Activated naive CD4-positive, alpha-beta T cell treated with anti-CD3 and anti-CD28 coated beads for 36 hours (primary cell): ENCODE measurements at places on chromosomes 6 and 20. TPM values are rescaled to one million over a fixed set of nuclear protein-coding genes. Genes with fewer than 3 reads are reported as not detected.

MUC21 gene
- total RNA-seq: not detected

ZNF311 gene
- total RNA-seq: 0.69 TPM

NR2E1 gene
- total RNA-seq: not detected

STXBP5 gene
- 9.4 TPM for total RNA-seq

TMEM74B gene
- 0.17 TPM for total RNA-seq

MICB gene
- 21.4 TPM for total RNA-seq

DSTN gene
- 68.9 TPM for total RNA-seq

IP6K3 gene
- not detected for total RNA-seq

FOXC1 gene
- not detected for total RNA-seq

ABHD16B gene
- total RNA-seq: not detected

SAPCD1 gene
- 9.8 TPM for total RNA-seq

SYNDIG1 gene
- not detected for total RNA-seq

BPIFA1 gene
- not detected for total RNA-seq

ULBP2 gene
- 0.69 TPM for total RNA-seq

BEND6 gene
- not detected for total RNA-seq

OLIG3 gene
- not detected for total RNA-seq

KCNQ5 gene
- total RNA-seq: 12.0 TPM

ASIP gene
- total RNA-seq: not detected

DEFB124 gene
- not detected for total RNA-seq

MAFB gene
- total RNA-seq: not detected

SPDEF gene
- 0.35 TPM for total RNA-seq

POLR3F gene
- total RNA-seq: 7.0 TPM

LTB gene
- total RNA-seq: 50.5 TPM

SLC35D3 gene
- not detected for total RNA-seq

SLC52A3 gene
- total RNA-seq: not detected

APOBEC2 gene
- not detected for total RNA-seq

LBP gene
- total RNA-seq: not detected

MOXD1 gene
- total RNA-seq: not detected

HLA-DQA1 gene
- 0.81 TPM for total RNA-seq

HRH3 gene
- total RNA-seq: not detected

NDUFAF5 gene
- 28.1 TPM for total RNA-seq

TBX18 gene
- total RNA-seq: not detected

TGM2 gene
- not detected for total RNA-seq

SYNE1 gene
- 24.0 TPM for total RNA-seq

DLK2 gene
- total RNA-seq: 0.52 TPM

NRN1 gene
- 0.45 TPM for total RNA-seq
